ENCODE measurements at places on chromosomes 3 and 15.

DNA sequence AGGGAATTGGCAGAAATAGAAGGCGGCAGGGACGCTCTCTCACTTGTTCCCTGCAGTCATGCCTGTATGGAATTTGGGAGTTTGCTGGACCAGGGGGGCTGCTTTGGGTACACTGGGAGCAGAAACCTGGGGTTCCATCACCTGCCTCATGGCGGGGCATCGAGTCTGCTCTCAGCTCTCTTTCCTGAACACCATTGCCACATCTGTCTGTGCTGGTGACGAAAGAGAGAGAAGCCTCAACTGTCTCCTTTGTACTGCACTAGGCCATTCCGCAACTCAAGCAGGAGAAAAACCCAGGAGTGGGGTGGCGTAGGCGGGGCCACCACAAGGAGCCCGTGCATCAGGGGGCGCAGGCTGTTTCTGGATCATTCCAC lies 14.0 kb downstream of the TMEM158 start:
- DNase-seq: no peak

GRCh38 chr15:50321680-50322210 lies 33.3 kb downstream of the GABPB1 start:
- DNase-seq: no peak

DNA sequence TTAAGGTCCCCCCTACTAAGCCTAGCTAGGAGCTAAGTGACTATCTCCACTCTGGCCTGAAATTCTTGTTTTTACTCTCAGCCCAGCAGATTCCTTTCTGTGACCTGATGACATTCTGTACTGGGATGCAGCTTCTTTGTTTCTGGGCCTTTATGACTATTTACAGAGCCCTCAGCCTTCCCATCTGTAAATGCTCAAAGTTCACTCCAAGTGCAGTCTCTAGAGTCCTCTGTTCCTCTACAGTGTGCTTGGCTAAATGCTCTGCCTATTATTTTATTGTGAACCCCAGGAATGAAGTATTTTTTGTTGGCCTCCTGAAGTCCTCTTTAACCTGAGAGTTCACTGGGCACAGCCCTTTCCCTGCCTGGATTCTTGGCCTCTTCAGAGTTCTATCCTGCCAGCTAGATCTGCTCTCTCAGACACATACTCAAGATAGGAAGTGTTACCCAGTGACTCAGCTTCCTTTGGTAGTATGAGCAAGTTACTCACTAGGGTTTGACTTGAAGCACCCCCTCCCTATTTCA lies 278.1 kb upstream of the P2RY1 start:
- DNase-seq: no peak

DNA sequence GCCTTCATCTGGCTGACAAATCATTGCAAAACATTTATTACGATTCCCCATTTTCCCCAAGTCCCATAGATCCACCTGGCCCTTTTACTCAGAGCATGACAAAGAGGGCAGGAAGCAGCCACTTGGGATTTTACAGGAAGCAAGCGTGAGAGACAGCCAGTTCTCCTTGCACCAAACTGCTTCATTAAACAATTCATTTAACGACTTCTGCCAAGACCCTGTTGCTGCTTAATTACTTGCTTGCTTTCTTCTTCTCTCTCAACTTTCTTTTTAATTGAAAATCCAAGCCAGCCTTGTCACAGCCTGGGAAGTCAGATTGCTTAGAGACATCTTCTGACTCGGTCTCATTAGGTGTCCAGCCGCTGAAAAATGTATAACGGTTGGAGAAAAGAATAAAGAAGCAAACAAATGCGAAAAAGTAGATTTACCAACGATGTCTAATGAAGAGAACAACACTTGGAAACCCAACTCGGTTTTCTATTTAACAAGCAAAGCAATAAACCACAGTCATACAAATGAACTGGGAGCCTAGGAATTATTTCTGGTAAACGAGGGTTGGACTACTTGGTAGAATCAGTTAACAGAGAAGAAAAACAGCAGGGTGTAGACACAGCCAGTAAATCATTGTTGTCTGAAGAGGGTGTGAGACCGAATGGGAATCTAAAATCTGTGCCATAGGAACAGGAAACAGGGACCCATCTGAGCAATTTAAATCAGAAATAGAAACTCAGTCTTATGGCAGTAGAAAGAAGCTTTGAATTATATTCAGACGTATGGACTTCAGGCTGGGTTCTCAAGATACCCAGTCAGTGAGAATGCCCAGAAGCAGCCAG lies 298.3 kb downstream of the LRRC3B start:
- no peak for DNase-seq

DNA sequence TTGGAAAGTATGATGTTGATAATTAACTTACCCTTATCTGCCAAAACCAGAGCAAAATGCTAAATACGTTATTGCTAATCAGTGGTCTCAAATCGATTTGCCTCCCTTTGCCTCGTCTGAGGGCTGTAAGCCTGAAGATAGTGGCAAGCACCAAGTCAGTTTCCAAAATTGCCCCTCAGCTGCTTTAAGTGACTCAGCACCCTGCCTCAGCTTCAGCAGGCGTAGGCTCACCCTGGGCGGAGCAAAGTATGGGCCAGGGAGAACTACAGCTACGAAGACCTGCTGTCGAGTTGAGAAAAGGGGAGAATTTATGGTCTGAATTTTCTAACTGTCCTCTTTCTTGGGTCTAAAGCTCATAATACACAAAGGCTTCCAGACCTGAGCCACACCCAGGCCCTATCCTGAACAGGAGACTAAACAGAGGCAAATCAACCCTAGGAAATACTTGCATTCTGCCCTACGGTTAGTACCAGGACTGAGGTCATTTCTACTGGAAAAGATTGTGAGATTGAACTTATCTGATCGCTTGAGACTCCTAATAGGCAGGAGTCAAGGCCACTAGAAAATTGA lies 59.7 kb downstream of the DCUN1D1 start:
- no peak for DNase-seq

DNA sequence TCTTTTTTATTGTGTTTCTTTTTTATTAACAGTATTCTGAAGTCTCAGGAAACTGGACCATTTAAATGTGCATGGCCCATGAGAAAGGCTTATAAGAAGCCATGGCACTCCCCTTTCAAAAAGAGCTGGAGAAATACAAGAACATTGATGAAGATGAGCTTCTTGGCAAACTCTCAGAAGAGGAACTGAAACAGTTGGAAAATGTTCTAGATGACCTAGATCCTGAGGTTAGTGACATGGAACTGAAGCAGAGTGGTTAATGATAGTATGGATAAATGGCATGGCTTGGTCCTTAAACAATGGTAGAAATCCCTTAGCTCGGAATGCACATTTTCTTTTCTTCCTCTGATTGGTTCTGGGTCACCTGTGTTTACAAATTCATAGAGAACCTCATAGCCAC lies 14.9 kb downstream of the TMOD2 start:
- DNase-seq: no peak

DNA sequence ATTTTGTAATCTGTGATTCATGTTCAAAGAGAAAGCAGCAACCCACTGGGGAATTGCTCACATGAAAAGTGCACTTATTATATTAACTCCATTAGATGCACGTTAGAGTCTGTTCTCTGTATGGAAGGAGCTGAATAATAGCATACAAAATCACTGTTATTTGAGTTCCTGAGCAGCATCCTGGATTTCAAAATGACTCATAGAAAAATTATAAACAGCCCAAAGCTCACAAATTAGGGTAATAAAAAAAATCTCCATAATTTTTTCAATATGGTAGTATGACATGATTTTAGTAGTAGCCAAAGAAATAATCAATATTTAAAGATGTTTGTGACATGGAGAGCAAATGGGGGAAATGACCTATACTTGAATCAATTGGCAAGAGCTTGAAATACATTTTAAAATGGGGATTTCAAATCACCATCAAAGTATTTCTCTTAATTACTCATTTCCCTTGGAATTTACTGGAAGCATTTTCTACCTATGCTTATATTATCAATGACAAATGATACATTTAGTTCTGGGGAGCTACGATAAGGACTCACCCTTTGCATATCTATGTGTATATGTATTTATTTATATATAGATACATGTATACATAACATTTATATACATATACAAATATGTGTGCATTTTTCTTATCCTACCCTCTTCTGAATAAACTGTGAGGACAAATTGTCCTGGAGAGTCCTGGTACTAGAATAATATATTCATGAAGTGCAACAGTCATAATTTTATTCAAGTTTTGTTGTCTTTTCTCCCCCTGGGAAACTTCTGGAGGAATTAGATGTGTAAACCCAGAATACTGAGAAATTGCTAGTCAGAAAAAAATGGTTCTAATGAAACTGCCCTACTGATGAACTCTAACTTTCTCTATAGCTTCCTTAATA lies 116.3 kb downstream of the RPL22L1 start:
- DNase-seq: no peak

- no peak for DNase-seq
These were observed 173.4 kb upstream of the THRB start for GRCh38 chr3:24668039-24668438.

GRCh38 chr3:107235193-107235927 lies 141.9 kb upstream of the CCDC54 start:
- no peak for DNase-seq

GRCh38 chr3:81339040-81339845 lies 422.2 kb downstream of the GBE1 start:
- no peak for DNase-seq

DNA sequence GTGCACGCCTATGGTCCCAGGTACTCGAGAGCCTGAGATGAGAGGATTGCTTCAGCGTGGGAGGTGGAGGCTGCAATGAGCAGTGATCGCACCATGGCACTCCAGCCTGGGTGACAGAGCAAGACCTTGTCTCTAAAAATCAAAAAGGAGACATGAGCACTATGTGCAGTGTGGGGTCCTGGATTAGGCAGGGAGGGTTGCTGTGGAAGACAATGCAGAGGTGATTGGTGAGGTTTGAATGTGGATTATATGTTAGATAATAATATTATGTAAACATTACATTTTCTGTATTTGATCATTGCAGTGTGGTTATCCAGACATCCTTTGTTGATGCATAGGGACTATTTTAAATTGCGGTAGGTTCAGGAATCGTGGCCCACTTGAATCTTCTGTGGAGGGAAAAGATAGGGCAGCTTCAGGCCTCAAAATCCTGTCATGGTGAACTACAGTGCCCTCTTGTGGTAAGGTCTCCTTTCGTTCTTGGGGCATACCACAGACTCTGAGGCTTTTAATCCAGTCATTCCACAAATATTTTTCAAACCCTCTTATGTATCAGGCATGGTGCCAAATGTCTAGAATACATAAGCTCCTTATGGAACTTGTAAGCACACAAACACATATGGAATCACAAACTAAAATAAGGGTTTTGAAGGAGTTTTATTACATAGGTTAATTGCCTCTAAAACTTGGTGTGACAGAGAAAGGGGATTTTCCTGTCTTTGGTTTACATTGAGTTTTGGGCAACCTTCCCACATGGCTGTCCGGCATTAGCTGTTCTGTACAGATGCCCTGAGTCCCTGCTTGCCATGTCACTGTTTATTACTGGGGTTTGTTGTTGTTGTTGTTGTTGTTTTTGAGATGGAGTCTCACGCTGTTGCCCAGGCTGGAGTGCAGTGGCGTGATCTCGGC lies 37.7 kb downstream of the GPD1L start:
- DNase-seq: no peak

DNA sequence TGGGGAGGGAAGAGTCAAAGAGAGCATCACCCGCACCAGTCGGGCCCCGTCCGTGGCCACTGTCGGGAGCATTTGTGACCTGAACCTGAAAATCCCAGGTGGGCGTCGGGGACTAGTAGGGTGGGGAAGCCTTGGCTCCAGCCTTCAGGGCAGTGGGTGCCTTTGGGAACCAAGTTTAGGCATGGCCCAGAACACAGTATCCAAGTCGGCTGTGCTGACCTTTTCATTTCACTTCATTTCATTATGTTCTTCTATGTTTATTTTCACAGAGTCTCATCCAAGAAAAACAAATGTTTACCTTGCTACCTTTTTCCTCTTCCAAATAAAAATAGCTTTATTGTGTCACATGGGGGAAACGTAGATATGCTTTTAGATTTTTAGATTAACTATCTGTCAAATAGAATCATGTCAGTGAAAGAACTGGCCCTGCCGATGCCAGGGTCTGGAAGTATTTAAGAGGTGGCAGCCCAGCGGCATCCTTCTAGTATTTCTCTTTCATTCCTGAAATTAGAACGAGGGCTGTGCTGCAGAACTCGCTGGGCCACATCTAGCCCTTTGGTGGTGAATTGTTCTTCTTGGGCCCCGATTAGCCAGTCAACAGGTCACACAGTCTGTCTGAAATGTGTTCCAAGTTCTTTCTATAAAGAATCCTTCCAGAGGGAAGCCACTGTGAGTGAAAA lies 60.5 kb downstream of the DNASE1L3 start:
- DNase-seq: peak; percentile 68

GRCh38 chr15:41013691-41014414 lies 60.6 kb downstream of the CHAC1 start:
- no peak for DNase-seq

DNA sequence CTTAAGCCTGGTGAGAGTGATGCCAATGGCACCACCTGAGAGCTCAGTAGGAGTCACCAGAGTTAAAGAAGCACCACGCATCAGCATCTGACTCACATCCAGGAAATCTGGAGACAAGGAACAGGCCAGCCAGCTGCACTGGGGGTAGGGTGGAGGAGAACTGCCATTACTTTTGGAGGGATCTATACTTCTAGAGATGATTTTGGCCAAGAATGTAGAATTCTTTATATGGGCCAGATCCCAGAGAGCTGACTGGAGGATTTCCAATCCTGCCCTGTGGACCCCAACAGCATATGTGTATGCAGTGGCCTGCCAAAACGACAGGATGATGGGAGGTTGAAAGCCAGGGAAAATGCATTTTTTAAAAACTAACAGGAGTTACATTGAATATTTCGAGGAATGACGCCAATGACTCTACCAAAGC lies 29.8 kb downstream of the CCR3 start:
- no peak for DNase-seq

GRCh38 chr15:36658312-36658711 lies 78.9 kb downstream of the CDIN1 start:
- no peak for DNase-seq

- DNase-seq: no peak
These were observed 110.5 kb downstream of the EPHB1 start for GRCh38 chr3:134905647-134905935.

GRCh38 chr3:49940667-49941249 lies 808 bp downstream of the RBM6 start:
- DNase-seq: no peak

DNA sequence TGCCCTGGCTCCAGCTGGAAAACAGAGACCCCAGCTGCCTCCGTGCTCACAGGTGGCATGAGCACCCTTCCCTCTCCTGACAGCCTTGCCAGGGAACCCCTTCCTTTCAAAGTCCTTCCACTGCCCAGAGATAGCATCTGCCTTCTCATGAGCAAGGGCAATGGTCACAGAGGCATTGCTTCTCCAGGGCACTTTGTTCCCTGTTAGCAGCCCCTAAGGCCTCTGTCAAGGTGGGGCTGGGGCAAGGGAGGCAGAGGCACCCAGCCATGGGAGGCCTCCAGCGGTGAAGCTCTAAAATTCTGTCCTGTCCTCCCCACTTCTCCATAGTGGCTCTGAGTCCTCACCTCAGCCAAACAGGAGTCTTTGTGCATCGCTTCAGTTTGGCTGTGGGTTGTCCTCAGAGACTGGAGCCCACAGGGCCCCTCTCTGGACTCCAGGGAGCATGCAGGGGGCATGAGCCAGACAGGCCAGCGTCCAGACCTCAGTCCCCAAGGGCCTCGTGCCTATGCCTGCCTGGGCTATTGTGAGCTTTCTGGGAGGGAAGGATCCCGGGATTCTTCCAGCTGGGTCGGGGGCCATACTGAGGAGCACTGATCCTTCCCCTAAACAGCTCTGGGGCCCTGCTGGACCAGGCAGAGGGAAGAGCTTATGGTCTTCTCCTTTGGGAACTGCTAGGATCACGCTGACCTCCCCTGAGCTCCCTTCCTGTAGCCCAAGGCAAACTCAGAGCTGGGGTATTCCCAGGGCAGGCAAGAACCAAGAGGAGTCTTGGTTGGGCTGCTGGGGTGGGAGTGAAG lies 106.6 kb downstream of the DNAJB8 start:
- DNase-seq: no peak

Data from posterior vena cava (tissue), 2 donors.